ENCODE measurements at places on chromosomes 2 and 18. TPM values are rescaled to one million over a fixed set of nuclear protein-coding genes. Genes with fewer than 3 reads are reported as not detected.

DNA sequence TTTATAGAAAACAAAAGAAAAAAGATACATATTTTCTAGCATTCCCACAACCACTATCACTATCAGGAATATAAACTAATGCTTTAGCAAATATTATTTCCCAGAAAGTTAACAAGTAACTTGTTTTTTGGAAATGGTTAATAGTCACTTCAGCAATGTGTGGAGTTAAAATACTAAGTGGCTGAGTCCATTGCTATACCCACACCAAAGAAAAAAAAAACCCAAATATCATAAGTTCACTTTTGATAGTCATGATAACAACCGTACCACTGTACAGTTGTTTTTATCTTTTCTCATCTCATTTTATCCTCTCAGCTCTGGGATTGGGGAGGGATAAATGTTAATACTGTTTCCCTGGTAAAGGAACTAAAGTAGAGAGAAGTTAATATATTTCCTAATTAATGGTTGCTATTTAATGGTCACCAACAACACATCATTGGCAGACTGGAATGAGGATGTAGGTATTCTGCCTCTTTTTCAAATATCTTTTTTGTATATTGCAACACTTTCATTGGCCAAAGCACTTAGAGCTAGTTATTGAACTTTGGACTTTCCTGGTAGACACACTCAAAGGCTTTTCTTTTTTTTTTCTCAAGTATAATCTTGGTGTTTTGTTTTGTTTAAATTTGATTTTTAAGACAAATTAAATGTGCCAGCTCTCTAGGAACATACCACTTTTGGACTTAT is 18.4 kb upstream of the KANSL1L start:
- no peak for DNase-seq

DNA sequence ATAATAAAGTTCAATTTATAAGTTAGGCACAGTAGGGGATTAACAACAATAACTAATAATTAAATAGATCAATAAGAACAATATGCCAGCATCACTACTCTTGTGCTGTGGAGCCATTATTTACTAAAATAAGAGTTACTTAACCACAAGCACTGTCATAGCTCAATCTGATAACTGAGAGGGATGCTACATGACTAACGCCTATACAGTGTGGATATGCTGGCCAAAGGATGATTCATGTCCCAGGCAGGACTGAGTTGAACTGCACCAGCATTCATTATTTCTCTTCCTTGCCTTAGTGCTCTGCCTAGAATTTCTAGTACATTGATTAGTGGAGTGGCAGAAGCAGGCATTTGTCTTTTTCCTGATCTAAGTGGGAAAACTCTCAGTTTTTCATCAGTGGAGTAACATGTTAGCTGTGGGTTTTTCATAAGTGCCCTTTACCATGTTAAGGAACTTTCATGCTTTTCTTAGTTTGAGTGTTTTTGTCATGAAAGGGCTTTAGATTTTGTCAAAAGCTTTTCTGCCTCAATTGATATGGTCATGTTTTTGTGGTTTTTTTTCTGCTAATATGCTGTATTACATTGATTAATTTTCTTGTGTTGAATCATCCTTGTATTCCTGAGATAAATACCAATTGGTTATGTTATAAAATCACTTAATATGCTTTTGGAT is 21.7 kb downstream of the KIAA1328 start:
- no peak for DNase-seq

DNA sequence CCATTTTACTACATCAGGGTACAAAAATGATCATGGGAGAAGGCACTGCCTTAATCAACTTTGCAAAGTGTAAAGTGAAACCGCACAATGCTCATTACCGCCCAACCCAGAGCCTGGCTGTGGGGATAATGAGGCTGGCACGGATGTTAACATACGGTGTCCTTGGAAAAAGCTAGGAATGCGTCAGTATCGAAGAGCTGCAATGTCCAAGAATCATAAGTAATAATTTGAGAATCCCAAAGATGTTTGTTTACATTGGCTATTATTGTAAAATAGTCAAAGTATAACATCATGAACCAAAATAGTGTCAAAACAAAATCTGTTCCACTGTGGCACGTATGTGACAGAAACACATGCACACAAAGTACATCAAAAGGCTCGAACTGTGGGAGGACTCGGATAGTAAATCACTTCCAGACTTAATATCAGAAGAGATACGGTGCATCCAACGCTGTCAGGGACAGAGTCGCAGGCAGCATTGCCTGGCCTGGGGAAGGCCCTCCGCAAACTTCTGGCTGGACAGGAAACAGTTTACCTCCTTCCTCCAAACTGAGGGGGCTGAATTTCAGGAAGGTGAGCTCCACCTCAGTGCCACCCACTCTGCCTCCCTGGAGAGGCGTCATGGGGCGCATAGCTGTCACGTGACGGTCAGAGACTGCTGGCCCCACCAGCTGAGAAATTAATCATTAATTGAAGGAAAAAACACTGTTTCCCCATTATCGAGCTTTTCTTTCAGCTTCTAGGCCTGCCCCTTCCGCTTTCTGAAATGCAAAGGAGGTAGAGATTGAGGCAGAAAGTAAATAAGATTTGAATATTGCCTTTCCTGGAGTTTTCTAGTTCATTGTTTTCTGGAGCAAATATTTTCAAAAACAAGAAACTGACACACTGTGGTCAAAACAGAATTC is 1.8 kb upstream of the ID2 start:
- peak; percentile 54 for DNase-seq

COLEC12 gene
- 98.1 TPM for polyA plus RNA-seq

PREB gene
- polyA plus RNA-seq = 45.7 TPM

DNA sequence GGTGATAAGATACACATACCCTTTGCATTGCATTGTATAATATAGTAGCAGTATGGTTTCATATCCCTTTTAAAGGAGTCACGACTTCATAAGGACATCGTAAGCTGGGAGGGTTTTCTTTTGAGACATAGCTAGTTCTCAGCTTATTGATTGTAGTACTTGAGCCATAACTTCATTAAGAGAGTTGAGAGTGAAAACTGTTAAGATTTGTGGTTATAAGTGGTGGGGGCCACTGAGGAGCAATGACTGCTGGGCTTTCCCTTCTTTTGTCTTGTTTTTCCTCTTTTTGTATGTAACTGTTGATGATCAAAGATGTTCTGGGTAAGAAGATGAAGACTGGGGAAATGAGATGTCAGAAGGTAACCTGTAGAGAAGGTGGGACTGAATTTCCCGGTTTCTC is 11.0 kb downstream of the EIF5B start:
- no peak for DNase-seq

NYAP2 gene
- polyA plus RNA-seq = 0.08 TPM

SLC11A1 gene
- polyA plus RNA-seq = 0.78 TPM

CREG2 gene
- 0.24 TPM for polyA plus RNA-seq

FAP gene
- polyA plus RNA-seq = 29.2 TPM

- DNase-seq = no peak
Observed at GRCh38 chr2:84116143-84116542, 342.9 kb downstream of the SUCLG1 start.

ID2 gene
- polyA plus RNA-seq = 369 TPM

- DNase-seq = no peak
Observed at GRCh38 chr2:43537137-43537536, 58.7 kb downstream of the THADA start.

DNA sequence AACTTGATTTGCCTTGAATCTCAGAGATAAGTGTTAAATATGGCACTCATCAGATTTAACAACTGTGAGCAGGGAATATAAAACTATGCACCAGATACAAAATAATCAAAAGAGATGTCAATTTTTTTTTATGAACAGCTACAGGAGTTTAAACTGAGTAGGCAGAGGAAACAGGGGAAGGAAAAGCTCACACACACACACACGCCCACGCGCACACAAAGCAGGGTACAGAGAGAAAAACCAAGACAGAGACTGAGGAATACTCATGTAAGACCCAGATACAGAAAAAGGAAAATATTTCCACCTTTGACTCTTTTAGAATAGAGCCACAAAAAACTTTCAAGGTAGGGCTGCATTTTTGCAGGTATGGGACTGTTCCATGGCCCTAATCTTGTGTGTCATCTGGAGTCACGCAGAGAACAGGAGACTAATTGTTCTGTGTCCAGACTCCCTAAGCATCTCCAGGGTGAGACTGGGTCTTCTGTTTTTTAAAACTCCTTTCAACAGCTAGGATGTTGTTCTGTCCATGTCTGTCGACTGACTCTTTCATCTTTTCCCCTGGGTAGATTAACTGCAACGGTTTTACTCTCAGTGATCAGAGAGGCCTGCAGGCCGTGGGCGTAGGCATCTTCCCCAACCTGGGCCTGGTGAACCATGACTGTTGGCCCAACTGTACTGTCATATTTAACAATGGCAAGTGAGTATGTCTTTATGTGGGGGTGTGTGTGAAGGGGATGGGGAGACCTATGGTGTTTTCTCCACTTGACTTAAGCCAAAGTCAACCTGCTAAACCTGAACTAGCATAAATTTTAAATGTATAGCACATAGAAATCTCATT is 23.0 kb downstream of the SMYD1 start:
- DNase-seq = no peak

DNA sequence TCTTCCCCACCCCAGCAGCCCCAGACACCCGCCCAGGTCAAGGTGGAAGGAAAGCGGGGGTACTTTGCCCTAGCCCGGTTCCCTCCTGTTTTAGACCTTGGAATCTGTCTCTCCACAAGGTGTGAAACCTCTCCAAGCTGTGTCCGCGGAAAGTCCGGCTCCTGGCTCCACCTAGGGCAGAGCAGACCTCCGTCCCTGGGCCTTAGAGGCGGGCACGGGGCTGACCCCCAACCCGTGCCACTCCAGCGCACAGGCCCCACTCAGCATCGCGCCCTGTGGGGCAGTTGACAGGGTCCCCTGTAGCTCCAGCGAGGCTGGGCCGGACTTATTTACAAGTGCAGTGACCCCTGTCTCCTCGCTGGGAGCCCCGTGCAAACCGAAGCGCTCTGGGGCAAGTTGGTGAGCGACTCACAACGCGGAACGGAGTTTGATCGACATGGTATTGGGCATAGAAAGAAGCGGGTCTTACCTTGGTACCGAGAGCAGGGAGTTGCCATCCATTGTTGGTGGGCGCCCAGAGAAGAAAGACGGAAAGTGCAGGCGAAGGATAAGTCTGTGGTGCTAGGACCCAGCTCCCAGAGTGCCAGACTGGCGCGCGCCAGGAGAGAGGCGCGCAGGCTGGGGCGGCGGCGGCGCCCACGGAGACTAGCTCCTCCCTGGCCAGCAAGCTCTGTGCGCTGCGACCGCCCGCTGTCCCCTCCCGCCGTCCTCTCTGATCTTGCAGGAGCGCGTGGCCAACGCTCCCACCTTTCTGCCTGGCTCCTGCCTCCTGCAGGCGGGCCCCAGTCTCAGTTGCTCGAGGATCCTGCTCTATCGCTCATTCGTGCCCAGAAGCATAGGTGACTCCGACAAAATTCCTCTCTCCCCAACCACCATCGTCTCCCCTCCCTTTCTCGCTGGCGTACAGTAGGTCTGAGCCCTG is at the start of gene SPHKAP:
TSS of gene SPHKAP (minus strand) at position 590 of the 922 bp plus-strand sequence. CDS start at position 501, 89 bp downstream.
- DNase-seq = peak; percentile 19

DNA sequence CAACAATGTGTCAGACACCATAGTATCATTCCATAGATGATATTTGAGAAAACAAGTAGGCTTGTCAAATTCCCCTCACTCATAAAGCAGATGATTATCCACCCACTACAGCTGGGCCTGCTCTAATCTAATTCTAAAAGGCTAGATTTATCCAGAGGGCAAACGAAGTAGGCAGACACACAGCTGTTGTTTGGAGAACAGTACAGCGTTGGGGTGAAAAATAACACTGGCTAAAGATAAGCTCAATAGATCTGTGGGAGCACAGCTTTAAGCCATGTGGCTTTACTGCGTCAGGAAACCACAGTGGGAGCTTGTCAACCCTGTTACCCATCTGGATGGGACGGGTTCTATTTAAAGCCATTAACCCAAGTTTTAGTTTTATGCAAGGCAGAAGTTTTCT is 48.9 kb upstream of the COBLL1 start:
- no peak for DNase-seq

DNA sequence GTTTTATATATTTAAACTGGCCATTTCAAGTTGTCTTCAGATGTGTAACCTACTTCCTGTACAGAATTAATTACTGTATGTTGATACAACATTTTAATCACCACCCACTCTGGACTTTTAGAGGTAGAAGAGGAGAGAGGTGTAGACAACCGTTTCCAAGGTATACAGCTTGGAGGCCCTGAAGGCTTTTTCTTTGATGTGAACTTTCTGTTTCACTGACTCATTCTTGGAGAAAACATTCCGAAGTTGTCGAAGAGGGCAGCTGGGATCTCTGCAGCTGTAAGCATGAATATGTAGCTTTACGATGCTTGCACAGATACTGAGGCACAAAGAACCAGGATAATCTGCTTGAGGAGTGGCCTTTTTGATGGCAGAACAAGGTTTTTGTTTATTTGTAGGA is 137.0 kb downstream of the NCKAP5 start:
- no peak for DNase-seq

- no peak for DNase-seq
Observed at GRCh38 chr2:178243961-178244360, 49.6 kb downstream of the OSBPL6 start.

DNA sequence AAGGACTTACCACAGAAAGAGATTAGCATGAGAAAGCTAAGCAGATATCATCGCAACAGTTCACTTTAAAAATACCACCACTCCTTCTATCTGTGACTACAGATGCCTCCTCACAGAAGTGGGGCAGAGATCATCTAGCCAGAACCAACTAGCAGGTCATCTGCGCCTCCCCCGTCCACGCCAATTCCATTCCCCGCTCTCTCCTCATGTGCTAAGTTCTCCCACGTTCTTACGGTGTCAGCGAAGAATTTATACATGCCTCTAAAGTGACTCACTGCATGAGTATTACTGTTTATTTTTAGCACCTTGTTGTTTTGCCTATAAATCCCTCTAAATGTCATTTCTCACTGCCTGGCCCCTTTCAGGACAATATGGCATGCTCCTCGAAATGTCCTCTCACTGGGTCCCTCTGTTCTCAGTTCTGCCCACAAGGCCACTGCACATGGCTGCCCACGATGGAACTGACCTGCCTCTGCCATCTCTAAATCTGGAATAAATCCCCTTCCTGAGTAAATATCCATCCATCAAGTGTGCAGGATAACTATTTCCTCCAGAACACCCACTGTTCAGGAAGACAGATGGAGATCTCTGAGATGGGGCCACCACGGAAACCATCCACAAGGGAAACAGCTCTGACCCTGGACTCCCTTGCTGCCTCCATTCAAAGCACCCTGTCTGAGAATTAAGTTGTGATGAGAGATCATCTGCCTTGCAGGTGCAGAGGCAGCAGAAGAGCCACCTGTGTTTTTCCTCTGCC is 137.7 kb downstream of the IRS1 start:
- no peak for DNase-seq

CHRNG gene
- polyA plus RNA-seq = not detected

C2orf15 gene
- polyA plus RNA-seq = 7.2 TPM

PGAP1 gene
- polyA plus RNA-seq = 31.0 TPM

DNA sequence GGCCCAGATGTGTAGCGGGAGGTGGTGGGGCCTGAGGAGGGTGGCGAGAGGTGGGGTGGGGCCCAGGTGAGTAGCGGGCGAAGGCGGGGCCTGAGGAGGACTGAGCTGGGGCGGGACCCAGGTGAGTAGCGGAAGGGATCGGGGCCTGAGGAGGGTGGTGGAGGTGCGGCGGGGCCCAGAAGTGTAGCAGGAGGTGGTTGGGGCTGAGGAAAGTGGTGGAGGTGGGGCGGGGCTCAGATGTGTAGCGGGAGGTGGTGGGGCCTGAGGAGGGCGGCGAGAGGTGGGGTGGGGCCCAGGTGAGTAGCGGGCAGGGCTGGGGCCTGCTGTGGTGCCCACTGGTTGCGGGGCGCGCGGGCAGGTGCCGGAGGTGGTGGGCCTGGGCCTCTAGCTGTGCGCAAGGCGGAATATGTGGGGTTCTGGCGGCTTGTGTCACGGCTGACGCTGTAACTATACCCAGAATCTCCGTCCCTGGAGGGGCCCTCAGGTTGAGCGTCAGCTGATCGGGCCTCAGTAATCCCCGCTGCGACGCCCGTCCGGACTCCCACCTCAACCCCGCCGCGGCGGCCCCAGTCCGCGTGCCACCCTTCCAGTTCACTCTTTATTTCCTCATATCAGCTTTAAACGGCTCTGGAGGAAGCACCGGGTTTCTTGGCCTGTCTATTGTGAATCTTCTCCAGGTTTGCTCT is 866 bp upstream of the SF3B6 start:
- no peak for DNase-seq

All from left lung (tissue), 14 donors.